Epithelial cell of prostate (primary cell): ENCODE measurements at places on chromosomes 5 and 9.

- DNase-seq, result no peak
Measured at GRCh38 chr9:104748359-104749031, 1.0 kb downstream of the NIPSNAP3A start.

DNA sequence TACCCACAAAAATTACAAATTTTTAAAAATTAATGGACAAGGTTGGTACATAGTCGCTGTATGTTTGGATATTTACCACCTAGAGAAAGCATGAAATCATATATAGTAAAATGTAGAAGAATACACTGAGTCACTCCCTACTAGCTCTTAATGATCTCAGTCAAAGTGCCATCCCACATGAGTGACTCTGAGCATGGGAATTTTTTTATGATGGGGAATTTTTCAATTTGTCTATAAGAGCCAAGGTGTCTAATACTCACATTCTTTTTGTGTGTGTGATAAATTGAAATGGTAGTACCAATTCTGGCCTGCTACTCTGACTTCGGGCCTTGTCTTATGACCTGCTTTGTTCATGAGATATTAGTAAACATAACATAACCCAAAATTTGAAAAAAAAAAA lies 483.2 kb downstream of the CDH10 start:
- peak; percentile 27 for DNase-seq

DNA sequence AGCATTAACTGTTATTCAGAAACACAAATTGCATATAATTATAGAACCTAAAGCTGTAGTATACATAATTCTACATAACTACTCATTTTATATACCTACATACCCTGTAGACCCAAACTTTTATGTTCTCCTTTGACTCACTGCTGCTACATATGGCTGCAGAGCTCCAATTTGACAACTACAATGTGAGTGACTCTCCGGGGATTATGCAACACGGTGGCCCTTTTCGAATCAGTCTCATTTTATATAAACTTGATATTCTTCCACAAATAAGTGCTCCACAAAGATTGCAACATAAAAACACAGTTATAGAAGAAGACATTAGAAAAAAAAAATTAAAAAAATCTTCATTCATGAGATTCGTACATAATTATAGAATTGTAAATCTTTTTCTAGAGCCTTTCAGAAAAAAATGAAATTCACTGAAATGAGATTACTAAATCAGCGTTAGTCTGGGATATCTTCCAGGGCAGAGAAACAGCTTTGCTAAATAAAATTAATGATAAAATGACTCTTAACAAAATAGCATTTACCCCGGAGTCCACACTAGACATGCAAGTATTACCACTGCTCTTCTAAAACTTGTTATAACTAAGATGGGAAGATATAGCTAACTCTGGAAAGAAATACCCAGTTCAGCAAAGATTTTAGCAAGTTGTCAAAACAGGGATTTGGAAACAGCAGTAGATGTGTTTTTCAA lies 52.6 kb downstream of the SRFBP1 start:
- no peak for DNase-seq

- DNase-seq, result no peak
Measured at GRCh38 chr9:336039-336438, 121.4 kb downstream of the DOCK8 start.

DNA sequence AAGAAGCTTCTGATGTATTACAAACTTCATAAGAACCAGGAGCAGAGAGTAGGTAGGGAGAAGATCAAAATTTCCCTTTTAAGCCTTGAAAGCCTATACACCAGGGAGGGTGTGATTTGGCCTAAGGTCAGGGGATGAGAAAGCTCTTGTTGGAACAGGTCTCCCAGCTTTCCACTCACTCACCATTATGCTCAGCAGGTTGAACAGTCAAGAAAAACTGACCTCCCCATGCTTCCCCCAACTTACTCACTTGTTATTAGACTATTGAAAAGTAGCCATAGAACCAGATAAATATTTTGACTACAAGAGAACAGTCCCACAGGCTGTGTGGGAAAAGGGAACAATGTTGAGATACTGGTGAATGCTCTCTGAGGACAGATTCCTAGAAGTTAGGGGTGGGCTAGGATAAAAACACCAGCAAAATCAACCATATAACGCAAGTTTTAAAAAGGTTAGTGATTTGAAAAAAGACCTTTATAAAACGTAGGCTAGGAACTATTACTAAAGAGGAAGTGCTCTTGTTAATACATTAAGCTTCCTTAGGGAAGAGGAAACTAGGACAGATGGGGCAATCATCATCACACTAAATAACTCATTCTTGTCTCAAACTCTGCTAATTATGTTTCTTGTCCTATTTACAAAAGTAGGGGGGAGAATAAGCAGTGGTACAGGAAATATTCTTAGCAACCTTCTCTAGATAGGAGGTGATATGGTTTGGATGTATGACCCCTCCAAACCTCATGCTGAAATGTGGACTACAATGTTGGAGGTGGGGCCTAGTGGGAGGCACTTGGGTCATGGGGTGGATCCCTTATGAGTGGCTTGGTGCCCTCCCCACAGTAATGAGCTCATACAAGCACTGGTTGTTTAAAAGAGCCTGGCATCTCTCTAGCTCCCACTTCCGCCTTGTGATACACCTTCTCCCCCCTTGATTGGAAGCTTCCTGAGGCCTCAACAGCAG lies 31.0 kb downstream of the PCDHGC5 start:
- no peak for DNase-seq

- no peak for DNase-seq
Measured at GRCh38 chr5:169511708-169512107, 71.9 kb upstream of the SPDL1 start.

- no peak for DNase-seq
Measured at GRCh38 chr5:96120120-96120519, 158.5 kb upstream of the ELL2 start.

DNA sequence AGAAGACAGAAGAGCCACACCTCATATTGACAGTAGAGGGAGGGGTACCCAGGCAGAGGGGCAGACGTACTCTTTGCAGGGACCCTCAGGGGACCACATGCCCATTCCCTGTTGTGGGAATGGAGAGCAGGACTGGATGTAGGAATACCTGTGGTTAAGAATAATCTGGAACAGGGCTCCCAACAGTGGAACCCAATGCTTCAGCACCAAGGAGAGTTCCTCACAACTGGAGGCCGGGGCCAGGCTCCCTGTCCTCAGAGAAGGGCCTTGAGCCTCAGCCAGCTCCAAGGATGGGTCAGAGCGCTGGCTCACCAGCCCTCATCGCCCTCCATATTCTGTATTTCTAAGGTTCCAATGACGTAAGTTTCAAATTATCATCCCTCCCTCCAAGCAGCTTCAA lies 7.4 kb upstream of the SHC3 start:
- DNase-seq, result no peak

- no peak for DNase-seq
Measured at GRCh38 chr5:107467137-107467932, 203.4 kb downstream of the EFNA5 start.

DNA sequence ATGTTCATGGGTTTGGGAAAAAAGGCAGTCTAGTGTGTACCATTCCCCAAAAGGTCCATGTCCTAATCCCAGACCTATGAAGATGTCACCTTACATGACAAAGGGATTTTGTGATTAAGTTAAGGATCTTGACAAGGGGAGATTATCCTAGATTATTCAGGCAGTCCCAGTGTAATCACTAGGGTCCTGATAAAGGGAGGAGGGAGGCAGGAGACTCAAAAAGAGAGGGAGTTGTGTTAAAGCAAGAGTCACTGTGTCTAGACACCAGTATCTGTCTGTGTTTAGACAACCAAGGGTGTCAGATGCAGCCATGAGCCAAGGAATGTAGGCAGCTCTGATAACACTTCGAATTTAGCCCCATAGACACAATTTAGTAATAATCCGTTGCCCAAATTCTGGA lies 49.5 kb downstream of the DPYSL3 start:
- no peak for DNase-seq

DNA sequence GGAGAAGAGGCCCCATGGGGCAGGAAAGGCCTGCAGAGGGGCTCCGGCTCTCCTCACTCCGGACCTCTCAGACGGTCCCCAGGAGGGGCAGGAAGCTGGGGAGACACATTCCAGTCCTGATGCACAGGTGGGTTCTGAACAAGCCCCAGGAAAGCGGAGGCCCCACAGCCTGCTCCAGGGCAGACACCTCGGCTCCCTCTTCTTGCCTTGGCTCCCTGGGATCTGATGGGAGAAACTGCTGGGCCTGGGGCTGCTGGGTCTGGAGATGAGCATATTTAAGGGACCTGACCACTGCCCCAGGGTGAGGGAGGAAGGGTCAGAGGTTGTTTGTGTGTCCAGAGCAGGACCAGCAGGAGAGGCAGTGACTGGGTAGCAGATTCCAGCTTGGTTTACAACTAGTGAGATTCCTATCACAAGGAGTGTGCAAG lies 1.2 kb downstream of the CORO2A start:
- no peak for DNase-seq

- DNase-seq, result no peak
Measured at GRCh38 chr5:10069637-10070313, 179.9 kb downstream of the ATPSCKMT start.

DNA sequence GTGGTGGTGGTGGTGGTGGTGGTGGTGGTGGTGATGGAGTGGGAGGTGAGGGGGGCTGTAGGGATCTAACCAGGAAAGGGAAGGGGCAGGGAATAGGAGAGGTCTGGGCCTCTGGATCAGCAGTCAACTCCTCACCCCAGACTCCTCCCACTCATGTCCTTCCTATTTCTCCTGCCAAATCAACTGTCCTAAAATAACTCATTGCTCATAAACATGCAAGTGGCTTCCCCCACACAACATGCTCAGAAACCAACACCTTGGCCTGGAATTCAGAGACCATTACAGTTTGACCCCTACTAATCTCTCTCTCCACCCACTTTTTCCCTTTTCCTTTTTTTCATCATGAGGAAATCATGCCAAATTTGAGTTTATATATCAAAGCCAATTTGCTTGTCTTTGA lies 8.4 kb upstream of the FSD1L start:
- no peak for DNase-seq

DNA sequence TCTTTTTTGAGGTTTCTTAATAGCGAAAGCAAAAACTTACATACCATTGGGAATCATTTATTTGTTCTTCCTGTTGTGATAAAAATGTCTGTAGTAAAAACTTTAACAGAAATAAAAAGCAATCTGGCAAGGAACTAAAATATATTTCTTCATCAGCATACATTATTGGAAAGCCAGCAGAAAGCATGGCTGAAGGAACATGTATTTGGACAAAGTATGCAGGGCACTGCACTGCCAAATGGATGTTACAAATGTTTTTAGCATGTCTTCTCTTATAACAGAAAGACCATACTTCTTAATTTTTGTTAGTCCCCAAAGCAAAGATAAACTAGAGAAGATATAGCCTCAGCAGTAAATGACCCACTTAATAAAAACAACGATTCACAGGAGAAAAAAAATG lies 80.5 kb downstream of the SMIM15 start:
- no peak for DNase-seq

- DNase-seq, result no peak
Measured at GRCh38 chr9:135224286-135224877, 136.9 kb downstream of the OLFM1 start.

DNA sequence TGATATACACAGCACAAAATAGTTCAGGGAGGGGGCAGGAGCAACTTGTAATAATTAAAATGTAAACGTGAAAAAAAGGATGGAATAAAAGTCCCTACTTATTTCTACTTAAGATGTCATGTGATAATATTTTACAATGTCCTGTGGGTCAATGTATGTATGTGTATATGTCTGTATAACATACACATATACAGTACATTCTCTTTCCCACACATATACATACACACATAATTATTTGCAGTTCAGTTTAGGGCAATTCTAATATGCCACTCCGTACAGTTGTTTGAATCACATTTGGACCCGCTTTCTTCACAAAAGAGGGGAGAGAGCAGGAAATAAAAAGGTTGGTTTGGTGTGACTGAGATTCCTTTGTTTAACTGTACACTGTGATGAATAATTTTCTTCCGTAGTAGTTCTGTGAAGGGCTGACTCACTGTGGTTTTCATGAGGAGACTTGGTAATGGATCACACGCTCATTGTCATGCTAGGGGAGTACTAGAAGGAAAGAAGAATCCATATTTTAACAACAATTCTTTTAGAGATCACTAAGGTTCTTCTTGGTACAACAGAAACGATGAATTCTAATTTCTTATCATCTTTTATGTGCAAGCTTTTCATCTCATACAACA lies 26.2 kb upstream of the ACOT12 start:
- DNase-seq, result peak; percentile 76

- DNase-seq, result peak; percentile 36
Measured at GRCh38 chr9:110179734-110180133, 28.2 kb downstream of the C9orf152 start.

- no peak for DNase-seq
Measured at GRCh38 chr5:181224390-181225229, 1.5 kb downstream of the TRIM41 start.

GRCh38 chr5:13990896-13991295 lies 46.4 kb upstream of the DNAH5 start:
- DNase-seq, result no peak
